ENCODE measurements at places on chromosomes 1 and 21. TPM values are rescaled to one million over a fixed set of nuclear protein-coding genes. Genes with fewer than 3 reads are reported as not detected.

- H3K4me1 ChIP-seq: no peaks in the 10 kb centered on the region
- no peak overlapping the region for H3K4me3 ChIP-seq
- H3K27me3 ChIP-seq: peaks cover under 1% of the 10 kb centered on the region
- H3K27ac ChIP-seq: no peak overlapping the region
These were observed 315.0 kb downstream of the PTPRU start for GRCh38 chr1:29551123-29551936.

DNA sequence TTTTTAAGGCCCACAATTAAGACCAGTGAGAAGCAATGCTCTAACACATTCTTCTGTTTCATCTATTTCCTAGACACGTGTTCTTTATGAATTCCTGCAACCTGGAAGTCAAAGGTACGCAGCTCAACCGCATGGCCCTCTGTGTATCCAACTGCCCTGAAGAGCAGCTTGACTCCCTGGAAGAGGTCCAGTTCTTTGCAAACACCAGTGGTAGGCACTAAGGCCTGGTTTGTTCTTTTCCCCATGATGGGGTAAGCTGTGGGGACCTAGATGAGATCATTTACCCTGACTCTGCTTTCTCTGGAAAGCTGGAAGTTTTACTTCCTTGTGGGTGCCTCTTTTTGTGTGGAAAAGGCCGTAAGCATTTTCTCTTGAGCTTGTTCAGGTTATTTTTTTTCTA is 7.3 kb downstream of the SLC44A3 start:
- DNase-seq: no peak
- peaks cover 10% of the 10 kb centered on the region for H3K27me3 ChIP-seq
- H3K36me3 ChIP-seq: no peaks in the 10 kb centered on the region
- H3K4me3 ChIP-seq: no peak overlapping the region
- no peak overlapping the region for H3K27ac ChIP-seq
- H3K4me1 ChIP-seq: peaks cover 6% of the 10 kb centered on the region

GRCh38 chr1:183244466-183244865 is 58.4 kb downstream of the LAMC2 start:
- peaks cover 83% of the 10 kb centered on the region for H3K4me1 ChIP-seq
- no peaks in the 10 kb centered on the region for H3K27me3 ChIP-seq
- DNase-seq: no peak
- H3K27ac ChIP-seq: no peak overlapping the region

GRCh38 chr1:211833174-211833820 is 2.7 kb upstream of the LPGAT1 start:
- H3K4me3 ChIP-seq: no peak overlapping the region
- no peak for DNase-seq
- H3K36me3 ChIP-seq: peaks cover 7% of the 10 kb centered on the region
- H3K27ac ChIP-seq: no peak overlapping the region
- H3K27me3 ChIP-seq: peaks cover 3% of the 10 kb centered on the region

Gene NGF
- total RNA-seq: 48.2 TPM
